ENCODE measurements at places on chromosomes 6 and 20.

DNA sequence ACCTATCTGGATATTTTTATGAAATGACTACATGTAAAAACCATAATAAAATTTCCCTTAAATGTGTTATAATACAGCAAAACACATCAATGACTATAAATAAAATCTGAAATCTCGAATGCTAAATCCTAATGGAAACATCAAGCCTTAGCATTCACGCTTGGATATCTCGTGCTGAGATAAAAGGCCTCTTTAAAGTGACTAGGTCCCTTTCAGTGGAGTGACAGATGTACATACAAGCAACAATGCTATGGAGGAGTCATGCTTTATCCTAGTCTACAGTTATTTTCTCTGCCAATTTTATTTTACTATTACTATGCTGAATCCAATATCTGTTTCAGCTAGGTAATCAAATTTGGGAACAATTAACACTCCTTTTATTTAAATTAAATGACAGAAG lies 72.4 kb downstream of the MAP3K7 start:
- DNase-seq = no peak

- no peak for DNase-seq
These were observed 77.4 kb upstream of the TMEM170B start for GRCh38 chr6:11460001-11460668.

DNA sequence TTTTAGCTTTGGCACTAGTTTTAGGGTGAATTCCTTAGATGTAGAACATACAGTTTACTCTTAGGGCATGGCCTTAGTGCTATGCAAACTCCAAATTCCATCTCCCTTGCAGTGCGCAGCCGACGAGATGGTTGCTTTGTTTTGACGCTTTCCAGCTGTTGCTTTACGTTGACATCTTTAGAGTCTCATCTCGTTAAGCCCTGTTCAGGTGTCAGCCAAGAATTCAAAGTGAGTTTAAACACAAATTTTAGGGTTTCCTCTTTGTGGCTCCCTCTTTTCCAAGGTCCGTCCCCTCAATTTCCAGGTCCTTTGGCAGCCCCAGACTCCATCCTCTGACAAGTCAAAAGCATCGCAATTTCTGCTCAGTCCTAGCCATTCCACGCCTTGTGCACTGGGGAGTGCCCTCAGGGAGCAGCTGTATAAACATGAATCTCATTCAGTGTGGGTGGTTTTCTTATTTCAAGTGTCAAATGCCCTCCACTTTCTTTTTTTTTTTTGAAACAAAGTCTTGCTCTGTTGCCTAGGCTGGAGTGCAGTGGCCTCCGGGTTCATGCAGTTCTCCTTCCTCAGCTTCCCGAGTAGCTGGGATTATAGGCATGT lies 14.1 kb upstream of the MAK start:
- DNase-seq = no peak

DNA sequence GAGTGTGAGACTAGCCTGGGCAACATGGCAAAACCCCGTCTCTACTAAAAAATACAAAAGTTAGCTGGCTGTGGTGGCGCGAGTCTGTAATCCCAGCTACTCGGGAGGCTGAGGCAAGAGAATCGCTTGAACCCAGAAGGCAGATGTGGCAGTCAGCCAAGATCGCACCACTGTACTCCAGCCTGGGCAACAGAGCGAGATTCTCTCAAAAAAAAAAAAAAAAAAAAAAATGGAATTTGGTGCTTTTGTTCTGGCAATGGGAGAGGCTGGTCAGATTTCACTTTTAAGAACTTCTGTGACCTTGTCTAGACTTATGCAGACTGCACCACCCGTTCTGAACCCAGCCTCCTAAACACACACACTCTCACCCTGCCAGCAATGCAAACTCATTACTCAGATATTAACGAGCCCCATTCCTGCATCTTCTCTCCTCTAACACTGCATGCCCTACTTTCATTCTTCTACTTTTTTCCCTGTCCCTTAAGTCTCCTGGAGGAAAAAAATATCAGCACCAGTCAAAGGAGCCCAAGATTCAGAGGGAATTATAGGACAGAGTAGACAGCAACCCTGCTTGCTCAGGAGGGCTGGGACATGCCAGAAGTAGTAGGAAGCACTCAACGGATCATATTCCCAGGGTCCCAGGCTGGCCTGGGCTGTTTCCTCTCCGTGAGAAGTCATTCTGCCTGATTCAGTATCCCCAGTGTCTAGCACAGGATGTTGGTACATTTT lies 4.4 kb downstream of the MOCS1 start:
- peak; percentile 36 for DNase-seq

DNA sequence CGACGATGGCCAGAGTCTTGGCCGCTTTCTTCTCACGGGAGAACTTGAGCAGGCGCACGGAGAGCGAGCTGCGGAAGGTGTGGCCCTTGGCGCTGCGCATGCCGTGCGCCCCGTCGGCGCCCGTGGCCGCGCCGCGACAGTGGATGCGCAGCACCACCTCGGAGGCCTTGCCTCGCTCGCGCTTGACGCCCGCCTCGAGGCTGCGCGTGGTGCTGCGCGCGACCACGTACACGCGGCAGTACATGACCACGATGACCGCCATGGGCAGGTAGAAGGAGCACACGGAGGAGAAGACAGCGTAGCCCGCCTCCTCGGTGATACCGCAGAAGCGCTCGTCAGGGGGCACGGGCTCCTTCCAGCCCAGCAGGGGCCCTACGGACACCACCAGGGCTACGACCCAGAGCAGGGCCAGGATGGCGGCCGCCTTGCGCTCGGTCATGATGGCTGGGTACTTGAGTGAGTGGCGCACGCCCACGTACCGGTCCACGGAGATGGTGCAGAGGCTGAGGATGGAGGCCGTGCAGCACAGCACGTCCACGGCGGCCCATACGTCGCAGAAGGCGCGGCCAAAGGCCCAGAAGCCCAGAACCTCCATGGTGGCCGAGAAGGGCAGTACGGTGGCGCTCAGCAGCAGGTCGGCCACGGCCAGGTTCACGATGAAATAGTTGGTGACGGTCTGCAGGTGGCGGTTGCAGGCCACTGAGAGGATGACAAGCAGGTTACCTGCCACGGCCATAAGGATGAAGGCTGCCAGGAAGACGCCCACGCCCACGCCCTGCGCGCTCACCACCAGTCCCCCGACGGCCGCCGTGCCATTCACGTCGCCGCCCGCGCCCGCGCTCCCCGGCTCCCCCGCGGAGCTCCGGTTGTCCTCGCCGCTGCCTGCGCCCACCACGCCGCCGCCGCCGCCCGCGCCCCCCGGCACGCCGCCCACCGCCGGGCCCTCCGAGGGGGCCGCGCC lies 232.8 kb upstream of the RNF24 start:
- DNase-seq = no peak

DNA sequence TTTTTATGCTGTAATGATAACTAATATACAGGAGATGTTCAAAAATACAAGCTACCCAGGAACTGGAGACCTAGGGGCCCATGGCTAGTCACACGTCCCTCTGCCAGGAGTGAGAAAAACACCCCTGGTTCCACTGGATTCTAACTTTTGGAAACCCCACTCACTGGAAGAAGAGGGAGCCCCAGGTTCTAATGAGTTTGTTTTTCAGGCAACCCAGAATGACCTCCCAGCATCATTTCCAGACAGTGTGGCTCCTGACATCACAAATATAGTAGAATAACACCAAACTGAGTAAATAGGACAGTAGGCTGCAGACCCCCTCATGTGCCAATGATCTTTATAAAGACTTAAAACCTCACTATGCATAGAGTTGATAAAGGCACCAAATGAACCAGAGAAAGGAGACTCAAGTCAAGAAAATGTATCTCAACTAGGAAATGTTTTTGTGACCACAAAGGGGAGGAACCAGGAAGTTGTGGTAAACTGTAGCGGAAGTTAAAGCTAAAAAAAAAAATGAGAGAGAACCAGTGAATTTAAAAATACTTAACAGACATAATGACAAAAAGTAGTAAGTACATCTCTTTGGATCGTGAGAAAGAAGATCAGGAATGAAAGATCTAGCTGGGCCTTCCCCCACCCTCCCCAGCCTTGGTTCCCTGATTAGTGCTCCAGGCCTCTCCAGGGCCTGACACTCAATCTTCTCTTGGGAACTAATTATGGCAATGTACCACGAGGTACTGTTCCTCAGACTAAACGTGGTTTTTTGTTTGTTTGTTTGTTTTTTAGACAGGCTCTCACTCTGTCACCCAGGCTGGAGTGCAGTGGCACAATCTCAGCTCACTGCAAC lies 19.8 kb downstream of the HLA-E start:
- DNase-seq = no peak

- DNase-seq = no peak
These were observed 112.5 kb upstream of the STMND1 start for GRCh38 chr6:16989382-16989781.

- DNase-seq = no peak
These were observed 184.7 kb downstream of the SAMD5 start for GRCh38 chr6:147693181-147693580.

DNA sequence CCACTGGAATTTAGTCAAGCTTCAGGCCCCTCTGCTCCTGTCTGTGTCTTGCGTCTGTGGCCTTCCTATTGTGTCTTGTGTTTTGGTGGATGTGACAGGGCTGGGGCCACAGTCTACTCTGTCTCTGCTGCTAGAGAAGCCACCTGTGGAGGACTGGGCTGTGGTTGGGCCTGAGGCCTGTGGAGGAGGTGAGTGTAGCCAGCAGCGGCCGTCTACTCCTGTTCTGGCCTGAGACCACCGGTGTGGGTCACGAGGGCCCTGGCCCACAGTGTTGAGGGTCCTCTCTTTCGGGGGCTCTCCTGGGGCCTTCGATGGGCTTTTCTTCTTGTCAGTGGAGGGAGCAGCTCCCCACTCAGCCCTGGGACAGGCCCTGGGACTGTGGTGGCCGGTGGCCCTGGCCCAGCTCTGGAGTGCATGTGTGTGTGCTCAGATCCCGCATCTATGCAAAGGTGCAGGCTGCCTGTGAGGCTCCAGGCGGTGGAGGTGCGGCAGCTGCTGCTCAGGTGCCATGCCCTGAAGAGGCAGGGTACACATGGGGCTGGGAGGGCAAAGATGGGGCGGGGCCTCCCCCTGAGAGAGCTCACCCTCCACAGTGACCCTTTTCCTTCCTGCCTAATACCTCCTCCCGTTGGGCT lies 20.8 kb downstream of the SDCBP2 start:
- no peak for DNase-seq

GRCh38 chr6:117463762-117464665 lies 18.5 kb upstream of the DCBLD1 start:
- no peak for DNase-seq

DNA sequence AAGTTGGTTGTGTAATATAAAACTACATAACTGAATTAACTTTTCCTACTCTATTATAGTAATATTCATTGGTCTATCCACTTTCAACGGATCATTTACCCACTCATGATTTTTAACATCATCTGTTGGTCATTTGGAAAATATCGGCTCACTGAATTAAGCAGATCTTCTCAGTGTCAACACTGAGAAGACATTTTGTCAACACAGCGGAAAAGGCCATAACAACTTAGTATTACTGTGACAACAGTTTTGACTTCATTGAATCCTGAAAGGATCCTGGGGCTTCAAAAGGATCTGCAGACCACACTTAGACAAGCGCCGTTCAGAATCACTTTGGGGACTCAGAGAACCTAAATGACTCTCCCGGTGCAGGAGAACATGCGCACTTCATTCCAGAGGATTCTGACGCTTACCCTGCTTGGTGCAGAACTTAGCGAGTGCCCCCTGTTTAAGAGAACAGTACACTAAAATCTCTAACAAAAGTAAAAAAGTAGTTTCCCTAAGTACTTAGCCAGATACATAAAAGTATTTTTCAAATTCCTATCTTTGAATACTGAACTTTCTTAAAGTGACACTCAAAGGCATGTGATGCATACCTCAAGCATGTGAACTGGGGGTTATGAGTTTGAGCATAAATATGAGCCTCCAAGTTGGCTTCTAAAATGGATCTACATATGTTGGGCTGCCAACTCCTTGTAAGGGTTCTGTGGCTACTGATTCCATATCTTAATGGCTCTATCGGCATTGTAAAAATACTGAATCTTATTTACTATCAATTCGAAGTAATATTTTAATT lies 4.0 kb downstream of the ZBTB2 start:
- no peak for DNase-seq
